ENCODE measurements at places on chromosomes 11 and 22.

DNA sequence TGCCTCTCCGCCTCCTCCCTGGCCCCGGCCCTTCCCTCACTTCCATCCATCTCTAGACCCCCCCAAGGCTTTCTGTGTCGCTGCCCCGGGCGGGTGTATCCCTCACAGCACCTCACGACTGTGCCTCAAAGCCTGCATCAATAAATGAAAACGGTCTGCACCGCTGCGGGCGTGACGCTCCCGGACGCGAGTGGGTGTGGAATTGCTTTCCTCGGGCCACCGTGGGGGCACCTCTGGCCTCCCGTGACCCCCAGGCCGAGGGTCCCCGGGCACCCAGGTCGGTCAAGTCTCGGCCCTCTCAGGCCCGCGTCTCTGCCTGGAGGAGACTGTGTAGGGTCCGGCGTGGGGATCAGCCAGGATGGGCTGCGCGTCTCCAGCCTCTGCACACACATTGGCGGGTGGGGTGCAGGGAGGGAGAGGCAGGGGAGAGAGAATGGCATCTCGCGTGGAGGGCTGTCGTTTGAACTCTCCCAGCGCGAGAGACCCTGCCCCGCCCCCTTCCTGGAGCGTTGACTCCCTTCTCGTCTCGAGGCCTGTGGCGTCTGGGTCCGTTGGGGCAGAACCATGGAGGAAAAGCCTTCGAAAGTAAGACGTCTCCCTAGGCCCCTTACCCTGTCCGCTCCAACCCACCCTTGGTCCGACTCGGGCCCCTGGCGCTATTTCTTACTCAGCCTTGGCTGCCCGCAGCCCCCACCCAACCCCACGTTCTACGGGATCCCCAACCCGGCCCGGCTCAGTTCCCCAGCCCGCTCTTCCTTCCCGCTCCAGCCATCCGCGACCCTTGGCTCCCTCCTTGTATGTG, at the start of gene CATSPERZ:
Gene CATSPERZ (plus strand): TSS at position 512 of the 802 bp plus-strand sequence. CDS start 53 bp downstream, at position 565.
- DNase-seq, result no peak

DNA sequence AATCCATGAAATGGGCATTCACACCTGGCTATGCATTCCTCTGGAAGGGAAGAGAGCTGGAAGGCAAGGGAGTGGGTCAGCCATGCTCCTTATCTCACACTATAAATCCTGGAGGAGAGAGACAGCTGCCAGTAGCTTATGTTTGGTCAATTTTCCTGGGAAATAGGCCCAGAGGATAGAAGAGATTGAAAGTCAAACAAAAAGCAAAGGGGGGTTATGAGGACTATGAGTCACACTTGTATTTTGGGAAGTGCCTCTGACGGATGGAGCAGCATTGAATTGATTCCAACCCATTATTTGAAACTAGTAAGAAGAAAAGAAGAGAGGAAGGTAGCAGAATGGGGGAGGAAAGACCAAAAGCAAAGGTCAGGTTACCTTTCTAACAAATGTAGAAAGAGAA, 25.0 kb downstream of the SNX19 start:
- peak; percentile 16 for DNase-seq

GRCh38 chr11:79393362-79394043, 47.3 kb downstream of the TENM4 start:
- peak; percentile 24 for DNase-seq

DNA sequence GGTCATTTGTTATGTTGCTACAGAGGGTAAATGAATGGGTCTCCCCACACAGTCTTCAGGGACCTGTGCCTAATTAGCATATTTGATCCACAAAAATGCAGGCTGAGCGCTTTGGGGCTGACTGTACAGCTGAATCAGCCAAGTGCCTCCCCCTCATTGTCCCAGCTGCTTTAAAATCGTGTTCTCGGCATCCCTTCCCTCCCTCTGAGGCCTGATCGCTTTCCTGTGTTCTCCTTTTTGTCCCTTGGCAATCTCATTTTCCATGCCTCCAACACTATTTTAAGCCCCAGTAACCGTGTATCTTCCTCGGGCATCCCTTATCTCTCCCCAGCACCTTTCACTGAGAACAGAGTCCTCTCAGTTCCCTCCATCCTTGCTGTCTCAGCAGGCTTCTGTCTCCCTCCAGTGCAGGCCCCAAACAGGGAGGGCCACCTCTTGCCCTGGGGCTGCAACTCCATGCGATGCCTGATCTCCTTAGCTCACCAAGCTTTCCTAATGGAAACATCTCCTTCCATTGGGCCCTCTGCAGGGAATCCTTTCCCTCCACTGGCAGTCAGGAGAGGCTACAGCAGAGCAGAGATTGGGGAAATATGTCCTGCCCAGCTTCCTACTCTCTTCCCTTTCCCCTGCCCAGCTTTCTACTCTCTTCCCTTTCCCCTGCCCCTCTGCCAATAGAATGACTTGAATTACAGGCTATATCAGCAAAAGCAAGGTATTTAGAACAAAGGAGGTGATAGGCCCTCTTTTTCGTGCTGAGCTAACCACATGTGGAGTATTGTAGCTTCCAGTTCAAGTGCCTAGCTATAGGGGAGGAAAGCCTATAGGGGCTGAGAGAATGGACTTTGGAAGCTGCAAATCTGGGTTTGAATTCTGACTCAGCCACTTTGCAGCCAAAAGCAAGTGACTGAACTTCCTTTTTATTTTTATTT, 13.8 kb downstream of the UQCR10 start:
- peak; percentile 41 for DNase-seq

DNA sequence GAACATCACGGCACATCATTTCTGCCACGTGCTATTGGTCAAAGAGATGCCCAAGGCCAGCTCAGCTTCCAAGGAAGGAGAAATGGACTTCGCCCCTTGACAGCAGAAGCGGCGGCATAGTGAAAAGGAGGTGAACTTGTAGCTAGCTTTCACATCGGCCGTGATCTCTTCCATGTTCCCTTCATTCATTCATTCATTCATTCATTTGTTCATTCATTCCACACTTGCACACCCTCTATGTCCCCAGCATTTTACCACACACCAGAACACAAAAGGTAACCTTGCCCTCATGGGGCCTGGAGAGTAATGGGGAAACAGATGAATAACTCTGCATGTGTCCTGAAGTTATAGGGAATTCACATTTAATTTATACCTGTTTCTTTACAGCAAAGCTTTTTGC, 1.1 kb upstream of the CYTH4 start:
- DNase-seq, result no peak

DNA sequence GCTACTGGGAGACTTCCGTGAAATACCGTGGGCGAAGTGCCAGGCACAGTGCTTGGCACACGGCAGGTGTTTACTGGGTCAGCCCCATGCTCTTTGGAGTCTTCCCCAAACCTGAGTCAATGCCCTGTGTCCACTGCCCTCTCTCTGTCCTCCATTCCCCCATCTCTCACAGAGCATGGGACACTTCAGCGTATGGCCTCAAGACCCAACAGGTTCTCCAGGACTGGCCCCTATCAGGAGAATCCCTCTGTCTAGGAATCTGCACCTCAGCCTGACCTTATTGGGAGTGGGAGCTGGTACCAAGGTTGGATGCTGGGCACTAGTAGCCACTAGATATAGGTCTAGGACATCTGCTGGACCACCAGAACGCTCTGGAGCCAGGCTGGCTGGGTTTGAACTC, 67.2 kb upstream of the LMO1 start:
- no peak for DNase-seq

GRCh38 chr11:15258433-15259165, 143.9 kb downstream of the INSC start:
- peak; percentile 33 for DNase-seq

GRCh38 chr11:75384438-75385080, 14.8 kb upstream of the RPS3 start:
- DNase-seq, result peak; percentile 69

DNA sequence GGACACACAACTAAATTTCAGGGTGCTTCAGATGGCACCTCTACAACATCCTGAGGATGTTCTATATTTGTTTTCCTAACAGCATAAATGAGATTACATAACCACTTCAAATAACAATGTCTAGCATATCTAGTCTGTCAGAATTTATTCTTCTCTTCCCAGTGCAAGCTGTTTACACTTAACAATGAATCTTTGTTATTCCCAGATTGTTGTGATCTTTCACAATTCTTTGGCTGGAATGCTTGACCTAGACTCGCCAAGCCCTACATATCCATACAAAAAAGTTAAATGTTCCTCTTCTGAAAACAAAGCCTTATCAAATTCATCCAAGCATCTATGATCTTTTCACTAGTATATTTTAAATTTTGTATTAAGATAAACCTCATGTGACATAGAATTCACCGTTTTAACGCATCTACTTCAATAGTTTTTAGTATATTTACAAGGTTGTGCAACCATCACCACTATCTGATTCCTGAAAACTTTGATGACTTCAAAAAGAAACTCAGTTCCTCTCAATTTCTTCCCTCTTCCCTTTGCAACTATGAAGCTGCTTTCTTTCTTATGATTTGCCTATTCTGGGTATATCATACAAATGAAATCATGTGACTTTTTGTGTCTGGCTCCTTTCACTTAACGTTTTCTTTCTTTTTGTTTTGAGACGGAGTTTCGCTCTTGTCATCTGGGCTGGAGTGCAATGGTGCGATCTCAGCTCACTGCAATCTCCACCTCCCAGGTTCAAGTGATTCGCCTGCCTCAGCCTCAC, 61.7 kb upstream of the CHRNA10 start:
- DNase-seq, result peak; percentile 53

DNA sequence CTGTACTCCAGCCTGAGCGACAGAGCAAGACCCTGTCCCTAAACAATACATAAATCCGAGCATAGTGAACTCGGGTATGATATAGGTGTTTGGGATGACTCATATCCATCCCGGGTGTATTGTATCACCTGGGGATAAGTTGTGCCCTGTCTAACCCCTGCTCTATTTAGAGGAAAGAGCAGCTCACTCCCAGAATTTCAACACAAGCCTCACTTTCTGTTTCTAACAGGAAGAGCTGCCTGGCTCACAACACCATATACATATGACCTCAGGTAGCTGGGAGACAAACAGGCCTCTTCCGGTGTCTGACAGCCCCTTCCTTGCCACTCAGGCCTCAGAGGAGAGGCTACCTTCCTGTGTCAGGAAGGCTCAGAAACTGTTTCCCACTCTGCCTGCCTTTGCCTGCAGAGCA, 9.9 kb upstream of the MICALL1 start:
- DNase-seq, result peak; percentile 73

- no peak for DNase-seq
Observed at GRCh38 chr11:69051381-69052342, 2.9 kb downstream of the TPCN2 start.

DNA sequence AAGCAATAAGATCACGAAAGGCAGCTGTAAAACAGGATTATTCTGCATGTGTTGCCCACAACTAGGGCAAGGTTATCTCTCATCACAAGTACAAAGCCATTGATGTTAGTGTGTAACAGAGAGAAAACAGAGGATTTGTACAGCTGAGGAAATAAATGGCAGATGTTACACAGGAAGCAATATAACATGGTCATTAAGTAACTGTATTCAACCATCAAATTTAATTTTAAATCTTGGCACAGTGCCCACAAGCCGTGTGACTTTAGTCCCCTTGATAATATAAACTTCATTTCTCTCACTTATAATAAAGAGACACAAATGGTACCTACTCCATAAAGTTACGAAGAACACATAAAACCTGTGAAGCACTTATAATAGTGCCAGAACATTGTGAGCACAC, 17.3 kb downstream of the OR51E2 start:
- DNase-seq, result no peak

DNA sequence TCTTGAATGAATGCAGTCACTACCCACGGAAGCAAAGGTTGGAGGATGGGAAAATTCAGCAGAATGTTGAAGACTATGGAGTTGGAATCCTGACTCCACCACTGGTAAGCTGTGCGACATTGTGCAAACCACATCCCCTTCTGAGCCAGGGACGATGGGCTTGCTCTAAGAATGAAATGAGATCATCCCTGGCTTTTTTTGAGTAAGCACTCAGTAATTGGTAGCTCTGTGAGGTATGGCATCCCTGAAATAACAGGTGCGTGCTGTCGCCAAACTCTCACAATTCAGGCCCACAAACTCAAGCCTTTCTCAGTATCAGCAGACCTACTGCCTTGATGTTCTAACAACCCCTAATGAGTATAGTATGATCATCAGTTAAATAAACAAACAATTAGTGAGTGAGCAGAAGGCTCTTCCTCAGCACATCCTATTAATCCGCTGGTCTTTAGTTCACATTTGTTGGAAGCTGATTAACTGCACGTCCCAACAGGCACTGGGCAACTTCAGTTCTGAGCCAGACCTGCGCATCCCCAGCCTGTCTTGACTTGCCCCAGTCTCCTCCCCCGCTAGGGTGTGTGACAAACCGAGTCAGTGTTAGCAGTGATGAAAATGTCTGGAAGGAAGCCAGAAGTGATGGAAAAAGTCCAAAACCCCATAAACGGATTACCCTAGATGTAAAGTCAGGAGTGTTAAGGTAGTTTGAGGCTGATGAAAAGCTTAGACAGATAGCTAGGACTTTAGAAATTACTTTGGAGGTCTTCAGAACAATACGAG, 235.5 kb downstream of the GRIK4 start:
- no peak for DNase-seq

GRCh38 chr11:122781378-122782195, 56.7 kb upstream of the CRTAM start:
- peak; percentile 91 for DNase-seq

DNA sequence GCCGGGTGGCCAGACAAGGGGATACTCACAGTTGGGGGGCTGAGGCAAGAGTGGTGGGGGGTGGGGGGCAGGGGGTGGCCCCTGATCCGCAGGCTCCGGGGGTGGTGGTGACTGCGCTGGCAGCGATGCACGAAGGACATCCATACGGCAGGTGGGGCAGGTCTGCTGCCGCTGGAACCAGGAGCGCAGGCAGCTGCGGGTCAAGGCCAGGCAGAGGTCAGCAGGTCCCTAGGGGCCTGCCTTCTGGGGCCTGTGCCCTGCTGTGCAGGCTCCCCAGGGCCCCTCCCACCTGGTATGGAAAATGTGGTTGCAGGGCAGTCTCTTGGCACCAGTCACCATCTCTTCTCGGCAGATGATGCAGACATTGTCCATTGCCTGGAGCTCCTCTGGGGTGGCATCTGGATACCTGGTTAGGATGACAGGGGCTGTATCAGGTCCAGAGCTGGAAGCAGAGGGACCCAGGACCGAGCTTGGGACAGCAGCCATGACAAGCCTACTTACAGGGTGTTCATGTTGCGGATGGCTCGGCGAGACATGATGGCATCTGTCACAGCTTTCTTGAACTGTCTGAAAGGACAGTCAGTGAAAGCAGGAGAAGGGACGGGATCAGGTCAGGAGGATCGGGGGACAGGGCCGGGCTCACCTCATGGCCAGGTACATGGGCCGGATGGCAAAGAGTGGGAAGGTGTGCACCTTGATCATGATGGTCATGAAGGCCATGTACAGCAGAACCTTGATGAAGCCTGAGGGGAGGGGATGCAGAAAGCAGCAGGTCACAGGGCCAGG, 3.5 kb downstream of the SYVN1 start:
- DNase-seq, result no peak

All from fibroblast of villous mesenchyme (primary cell).